ENCODE measurements at places on chromosomes 3 and 15.

- H3K27ac ChIP-seq = no peak overlapping the region
- H3K36me3 ChIP-seq = peaks cover 43% of the 10 kb centered on the region
- DNase-seq = no peak
- H3K27me3 ChIP-seq = no peaks in the 10 kb centered on the region
Observed at GRCh38 chr3:156548902-156549301, 6.0 kb downstream of the SSR3 start.

DNA sequence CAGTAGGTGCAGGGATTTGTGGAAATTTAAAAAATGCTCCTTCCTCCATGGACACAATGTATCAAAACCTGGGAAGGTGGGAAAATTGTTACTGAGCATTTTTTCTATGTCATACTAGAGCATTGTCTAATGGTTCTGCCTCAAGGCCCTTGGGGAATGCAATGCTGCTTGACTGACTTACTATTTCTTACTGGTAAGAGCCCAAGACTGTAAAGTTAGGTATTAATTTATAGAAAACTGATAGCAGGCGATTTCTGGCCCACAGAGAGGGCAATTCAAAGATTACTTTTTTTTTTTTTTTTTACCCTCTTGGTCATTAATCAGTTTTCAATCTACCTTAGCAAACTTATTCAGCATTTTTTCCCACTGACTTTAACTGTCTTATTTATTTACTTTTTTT is 38.5 kb upstream of the MRPL3 start:
- H3K4me1 ChIP-seq = no peaks in the 10 kb centered on the region
- H3K27me3 ChIP-seq = no peaks in the 10 kb centered on the region
- no peak overlapping the region for H3K27ac ChIP-seq
- no peaks in the 10 kb centered on the region for H3K36me3 ChIP-seq
- DNase-seq = no peak

GRCh38 chr3:190699776-190700175 is 162.7 kb downstream of the GMNC start:
- no peaks in the 10 kb centered on the region for H3K27me3 ChIP-seq
- peaks cover 18% of the 10 kb centered on the region for H3K4me1 ChIP-seq
- no peaks in the 10 kb centered on the region for H3K36me3 ChIP-seq
- no peak overlapping the region for H3K27ac ChIP-seq
- DNase-seq = no peak
- H3K4me3 ChIP-seq = no peak overlapping the region

DNA sequence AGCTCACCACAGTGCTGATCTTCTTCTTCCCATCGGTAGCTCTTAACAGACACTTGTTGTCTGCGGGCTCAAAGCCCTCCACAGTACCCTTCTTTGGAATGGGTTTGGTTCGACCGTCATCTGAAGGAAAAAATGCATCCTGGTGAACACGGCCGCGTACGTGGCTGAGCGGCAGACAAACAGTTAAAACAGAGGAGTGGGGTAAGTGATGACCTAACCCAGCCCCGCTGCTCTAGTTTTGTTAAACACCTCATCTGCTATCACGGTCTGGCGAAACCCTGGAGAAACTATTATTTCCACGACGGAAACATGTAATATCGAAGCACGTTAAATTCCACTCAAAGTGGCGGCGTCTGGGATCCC is 725 bp downstream of the SRP14 start:
- no peak for DNase-seq
- H3K27me3 ChIP-seq = no peaks in the 10 kb centered on the region
- peaks cover 40% of the 10 kb centered on the region for H3K36me3 ChIP-seq
- H3K4me3 ChIP-seq = peak overlapping the region; percentile 85

- DNase-seq = no peak
- H3K4me1 ChIP-seq = no peaks in the 10 kb centered on the region
- H3K27me3 ChIP-seq = no peaks in the 10 kb centered on the region
Observed at GRCh38 chr3:30112902-30113484, 493.4 kb upstream of the TGFBR2 start.

DNA sequence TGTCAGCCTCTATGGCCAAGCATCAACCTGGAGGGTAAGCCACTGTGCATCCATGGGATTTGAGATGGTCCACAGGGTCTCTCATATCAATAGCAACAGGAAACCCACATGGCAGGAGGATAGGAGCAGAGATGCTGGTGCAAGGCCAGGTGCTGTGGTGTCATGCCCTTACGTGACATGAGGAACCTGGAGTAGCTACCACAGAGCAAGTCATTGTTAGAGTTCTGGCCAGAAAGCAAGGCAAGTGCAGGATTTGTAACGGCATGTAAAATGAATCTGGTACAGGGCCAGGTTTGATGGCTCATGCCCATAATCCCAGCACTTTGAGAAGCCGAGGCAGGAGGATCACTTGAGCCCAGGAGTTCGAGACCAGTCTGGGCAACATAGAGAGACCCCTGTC is 14.8 kb upstream of the ZNF774 start:
- no peaks in the 10 kb centered on the region for H3K36me3 ChIP-seq
- H3K27me3 ChIP-seq = no peaks in the 10 kb centered on the region
- DNase-seq = no peak
- H3K4me1 ChIP-seq = peaks cover 27% of the 10 kb centered on the region
- no peak overlapping the region for H3K27ac ChIP-seq

GRCh38 chr15:65349338-65349737 is 28.5 kb downstream of the IGDCC3 start:
- no peaks in the 10 kb centered on the region for H3K4me1 ChIP-seq
- peaks cover 15% of the 10 kb centered on the region for H3K27me3 ChIP-seq
- no peaks in the 10 kb centered on the region for H3K36me3 ChIP-seq
- H3K27ac ChIP-seq = no peak overlapping the region

GRCh38 chr3:133884054-133884886 is 11.4 kb downstream of the RAB6B start:
- no peaks in the 10 kb centered on the region for H3K27me3 ChIP-seq
- H3K36me3 ChIP-seq = no peaks in the 10 kb centered on the region
- peaks cover 7% of the 10 kb centered on the region for H3K4me1 ChIP-seq
- H3K4me3 ChIP-seq = no peak overlapping the region
- no peak for DNase-seq

DNA sequence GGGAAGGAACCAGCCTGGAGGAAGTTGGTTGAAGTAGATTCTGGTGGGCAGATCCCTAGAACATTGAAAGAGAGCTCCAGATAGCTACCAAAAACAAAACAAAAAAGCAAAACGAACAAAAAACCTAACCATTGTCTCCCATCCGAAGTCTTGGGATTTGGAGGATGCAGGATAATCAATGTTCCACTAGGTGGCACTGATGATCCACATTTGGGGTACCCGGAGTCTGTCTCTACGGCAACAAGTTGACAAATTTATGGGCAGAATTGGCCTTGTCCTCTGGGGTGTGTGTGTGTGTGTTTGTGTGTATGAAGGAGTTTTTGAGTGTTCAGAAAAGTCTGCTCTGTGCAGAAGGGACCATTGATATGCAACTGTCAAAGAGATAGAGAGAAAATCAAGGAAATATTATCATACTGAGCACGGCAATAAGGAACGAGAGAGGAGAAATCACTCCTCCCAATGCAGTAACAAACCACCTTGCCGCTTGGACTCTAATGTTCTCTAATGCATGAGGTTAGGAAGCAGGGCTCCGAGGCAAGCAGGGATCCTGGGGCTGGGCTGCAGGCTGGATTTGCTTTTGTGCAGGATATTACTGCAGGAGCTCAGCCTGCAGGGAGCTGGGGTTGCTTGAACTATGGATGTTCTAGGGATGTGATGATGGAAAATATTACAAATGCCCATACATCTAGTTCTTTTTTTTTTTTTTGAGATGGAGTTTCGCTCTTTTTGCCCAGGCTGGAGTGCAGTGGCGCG is 59.8 kb upstream of the KLHL25 start:
- no peak overlapping the region for H3K27ac ChIP-seq
- no peak overlapping the region for H3K4me3 ChIP-seq
- peaks cover 7% of the 10 kb centered on the region for H3K4me1 ChIP-seq
- no peaks in the 10 kb centered on the region for H3K36me3 ChIP-seq
- H3K27me3 ChIP-seq = peaks cover 27% of the 10 kb centered on the region

GRCh38 chr3:130687327-130687726 is 59.3 kb downstream of the PIK3R4 start:
- H3K4me1 ChIP-seq = no peaks in the 10 kb centered on the region
- H3K4me3 ChIP-seq = no peak overlapping the region
- no peaks in the 10 kb centered on the region for H3K27me3 ChIP-seq
- H3K36me3 ChIP-seq = peaks cover 42% of the 10 kb centered on the region
- no peak for DNase-seq

GRCh38 chr3:134068429-134068828 is 38.7 kb upstream of the SLCO2A1 start:
- no peaks in the 10 kb centered on the region for H3K27me3 ChIP-seq
- H3K36me3 ChIP-seq = no peaks in the 10 kb centered on the region
- no peak overlapping the region for H3K4me3 ChIP-seq

DNA sequence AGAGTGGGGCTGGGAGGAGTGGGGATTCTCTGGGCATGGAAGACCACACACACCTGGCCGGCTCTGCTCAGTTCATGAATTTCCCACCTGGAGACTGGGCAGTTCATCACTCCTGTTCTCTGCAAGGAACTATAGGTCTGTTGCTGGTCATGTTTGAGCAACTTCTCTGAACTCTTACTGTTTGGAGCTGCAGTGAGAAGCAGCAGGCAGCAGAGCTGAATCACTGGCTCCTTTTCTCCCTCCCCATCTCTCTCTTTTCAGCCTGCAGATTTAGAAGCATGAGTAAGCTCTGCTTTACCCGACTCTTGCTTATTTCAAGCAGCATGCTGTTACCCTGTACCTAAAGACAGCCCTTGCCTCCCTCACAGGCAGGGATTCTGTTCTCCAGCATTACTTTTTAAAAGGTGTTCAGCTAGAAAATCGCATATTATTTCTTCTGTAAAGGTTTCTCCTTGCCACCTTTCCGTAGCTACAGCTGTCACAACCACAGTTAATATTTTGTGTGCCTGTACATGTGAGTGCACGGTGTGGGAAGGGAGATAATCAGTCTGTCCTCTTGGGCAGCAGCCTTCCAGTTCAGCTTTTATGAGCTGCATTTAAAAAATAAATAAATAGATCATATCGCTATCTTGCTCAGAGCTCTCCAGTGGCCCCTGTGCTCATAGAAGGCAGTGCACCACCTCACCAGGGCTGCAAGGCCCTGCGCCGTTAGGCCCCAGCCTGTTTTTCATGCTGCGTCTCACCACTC is 131.6 kb downstream of the CHCHD6 start:
- no peaks in the 10 kb centered on the region for H3K4me1 ChIP-seq
- no peak overlapping the region for H3K4me3 ChIP-seq
- no peak for DNase-seq
- no peak overlapping the region for H3K27ac ChIP-seq

DNA sequence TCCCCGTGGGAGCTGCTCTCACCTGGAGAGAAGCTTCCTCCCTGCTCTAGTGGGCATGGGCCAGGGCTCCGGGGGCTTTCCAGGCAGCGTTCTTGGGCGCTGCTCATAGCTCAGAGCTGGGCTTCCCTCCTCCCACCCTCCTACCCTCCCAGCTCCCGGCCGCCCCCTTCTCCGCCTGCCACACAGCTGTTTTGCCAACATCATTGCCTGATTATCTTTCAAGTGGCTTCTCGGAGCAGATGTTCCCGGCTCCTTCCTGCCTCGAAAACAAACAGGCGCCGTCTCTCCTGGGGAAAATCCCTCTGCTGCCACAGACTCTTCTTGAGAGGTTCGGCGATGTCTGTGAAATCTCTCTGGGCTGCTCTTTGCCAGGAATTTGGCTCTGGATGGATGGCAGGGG is 195.6 kb downstream of the RPLP1 start:
- no peak overlapping the region for H3K4me3 ChIP-seq
- peaks cover 10% of the 10 kb centered on the region for H3K27me3 ChIP-seq

DNA sequence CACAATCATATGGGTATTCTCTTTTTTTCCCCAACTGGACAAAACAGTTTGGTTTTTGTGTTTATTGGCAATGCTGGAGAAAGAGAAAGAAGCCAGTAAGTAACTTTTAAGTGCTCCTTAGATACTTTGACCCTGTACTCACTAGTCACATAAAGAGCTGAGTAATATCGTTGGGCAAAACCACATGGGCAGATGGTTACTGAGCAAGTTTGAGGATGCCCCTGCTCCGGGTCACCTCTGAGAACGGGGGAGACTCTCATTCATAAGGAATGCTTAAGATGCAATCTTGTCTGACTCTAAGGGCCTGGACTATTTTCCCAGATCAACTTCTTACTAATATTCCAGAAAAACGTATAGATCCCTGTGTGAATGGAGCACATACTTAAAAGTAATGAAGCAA is 106.4 kb upstream of the SLC2A2 start:
- no peaks in the 10 kb centered on the region for H3K36me3 ChIP-seq
- H3K27ac ChIP-seq = no peak overlapping the region
- H3K27me3 ChIP-seq = no peaks in the 10 kb centered on the region
- no peak overlapping the region for H3K4me3 ChIP-seq
- no peaks in the 10 kb centered on the region for H3K4me1 ChIP-seq

DNA sequence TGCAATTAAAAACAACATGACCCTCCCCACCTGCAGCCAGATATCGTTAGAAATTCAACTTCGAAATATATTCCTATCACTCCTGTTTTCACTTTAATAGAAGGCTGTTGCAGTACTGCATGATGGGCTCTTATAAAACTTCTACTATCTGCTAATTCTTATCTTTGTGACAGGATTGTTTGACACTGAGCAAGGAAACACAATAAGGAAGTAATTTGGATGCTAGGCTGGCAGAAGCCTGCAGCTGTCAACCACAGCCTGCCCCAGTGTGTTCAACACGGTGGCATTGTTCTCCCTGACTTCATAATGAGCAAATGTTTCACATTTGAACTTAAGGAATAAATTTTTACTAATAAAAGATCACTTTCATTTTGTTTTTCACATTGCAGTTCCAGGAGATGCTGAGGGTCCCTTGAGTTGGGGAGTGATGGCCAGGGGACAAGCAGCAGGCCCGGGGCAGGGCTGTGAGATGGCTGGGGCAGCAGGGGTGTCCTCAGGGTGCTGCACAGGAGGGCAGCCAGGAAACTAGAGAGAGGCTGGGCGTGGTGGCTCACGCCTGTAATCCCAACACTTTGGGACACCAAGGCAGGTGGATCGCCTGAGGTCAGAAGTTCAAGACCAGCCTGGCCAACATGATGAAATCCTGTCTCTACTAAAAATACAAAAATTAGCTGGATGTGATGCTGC is 64.8 kb upstream of the SEC61A1 start:
- H3K27ac ChIP-seq = no peak overlapping the region
- no peak overlapping the region for H3K4me3 ChIP-seq
- no peaks in the 10 kb centered on the region for H3K27me3 ChIP-seq

DNA sequence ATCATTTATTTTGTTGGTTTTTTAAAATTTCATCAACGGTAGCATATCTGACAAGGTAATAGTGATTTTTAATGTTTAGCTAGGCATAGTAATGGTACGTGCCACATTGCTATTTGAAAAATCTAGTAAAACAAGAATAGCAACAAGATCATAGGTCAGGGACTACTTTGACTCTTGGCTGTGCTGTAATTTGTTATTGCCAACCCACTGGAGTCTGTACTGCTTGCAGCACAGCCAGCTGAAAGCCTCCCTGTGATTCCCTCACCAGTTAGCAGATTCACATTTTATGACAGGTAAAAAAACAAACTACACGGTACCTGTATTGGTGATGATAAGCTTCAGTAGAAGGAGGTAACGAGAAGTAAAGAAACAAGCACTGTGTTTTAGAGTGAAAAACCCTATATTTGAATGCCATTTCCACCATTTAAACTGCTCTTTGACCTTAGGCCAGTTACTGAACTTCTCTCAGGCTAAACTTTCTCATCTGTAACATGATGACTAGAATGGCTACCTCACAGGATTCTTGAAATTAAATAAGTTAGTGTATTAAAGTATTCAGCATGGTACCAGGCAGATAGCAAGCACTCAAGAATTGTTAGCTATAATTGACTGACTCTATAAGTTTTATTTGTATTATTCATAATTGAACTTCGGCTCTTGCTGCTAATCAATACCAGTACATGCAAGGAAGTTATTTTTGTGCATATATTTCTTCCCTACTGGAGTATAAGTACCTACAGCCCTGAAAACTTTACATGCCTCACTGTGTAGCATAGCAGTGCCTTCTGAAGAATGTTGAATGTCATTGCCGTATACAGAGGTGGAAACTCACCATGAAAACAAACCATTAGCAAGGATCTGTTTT is 16.1 kb downstream of the FILIP1L start:
- H3K36me3 ChIP-seq = no peaks in the 10 kb centered on the region
- H3K4me3 ChIP-seq = no peak overlapping the region
- no peaks in the 10 kb centered on the region for H3K27me3 ChIP-seq
- no peak for DNase-seq
